ENCODE measurements at places on chromosomes 2 and 18.

DNA sequence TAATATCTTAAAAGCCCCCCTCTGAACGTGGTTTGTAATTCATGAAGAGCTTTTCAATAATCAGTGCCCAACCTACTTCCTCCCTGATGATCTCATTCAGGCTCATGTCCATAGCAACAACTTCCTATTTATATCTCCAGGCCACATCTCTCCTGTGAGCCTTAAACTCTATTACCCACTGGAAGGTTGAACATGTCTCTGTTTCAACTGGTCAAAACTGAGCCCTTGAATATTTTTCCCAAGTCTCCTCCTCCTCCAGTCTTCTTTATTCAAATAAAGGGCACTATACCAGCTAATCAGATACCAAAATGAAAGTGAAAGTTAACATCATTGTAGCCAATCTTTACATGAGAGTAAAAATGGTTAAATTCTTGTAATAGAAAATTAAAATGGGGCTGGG lies 63.7 kb upstream of the ITGA4 start:
- no peak for DNase-seq

DNA sequence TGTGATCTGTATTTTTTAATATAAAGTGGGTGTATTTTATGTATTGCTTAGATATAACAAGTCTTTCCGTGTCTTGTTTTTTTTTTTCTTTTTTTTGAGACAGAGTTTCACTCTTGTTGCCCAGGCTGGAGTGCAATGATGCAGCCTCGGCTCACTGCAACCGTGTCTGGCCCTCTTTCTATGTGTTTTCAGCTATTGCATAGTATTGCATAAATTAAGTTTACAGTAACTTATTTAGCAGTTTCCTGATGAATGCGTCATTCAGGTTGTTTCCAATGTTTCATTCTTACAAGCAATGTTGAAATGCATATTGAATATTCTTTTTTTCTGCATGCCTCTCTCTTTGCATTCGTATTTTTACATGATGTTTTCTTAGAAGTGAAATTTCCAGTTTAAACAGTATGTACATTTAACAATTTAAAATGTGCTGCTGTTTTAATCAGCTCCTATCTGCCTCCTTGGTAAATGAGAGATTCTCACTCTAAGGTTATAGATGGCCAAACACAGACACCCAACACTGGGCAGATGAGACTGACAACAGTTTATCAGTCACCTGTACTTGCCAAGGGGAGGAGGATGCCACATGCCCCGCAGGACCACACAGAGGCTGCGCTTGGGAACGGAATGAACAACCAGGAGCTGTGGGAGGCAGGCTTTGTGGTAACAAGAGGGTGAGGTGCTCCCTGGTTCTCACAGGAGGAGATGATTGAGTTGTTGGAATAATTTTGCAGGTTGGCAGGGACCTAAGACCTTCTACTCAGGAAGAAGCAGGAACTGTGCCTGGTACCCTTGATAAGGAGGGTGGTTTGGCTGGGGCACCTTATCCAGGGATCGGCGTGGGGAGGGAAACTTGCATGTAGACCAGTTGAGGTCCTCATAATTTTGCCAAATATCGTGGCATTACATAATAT lies 7.5 kb downstream of the SLC9A4 start:
- no peak for DNase-seq

GRCh38 chr2:105380432-105381100 lies 18.3 kb downstream of the FHL2 start:
- DNase-seq = no peak

GRCh38 chr18:75482880-75483279 lies 55.4 kb upstream of the SMIM21 start:
- DNase-seq = no peak

DNA sequence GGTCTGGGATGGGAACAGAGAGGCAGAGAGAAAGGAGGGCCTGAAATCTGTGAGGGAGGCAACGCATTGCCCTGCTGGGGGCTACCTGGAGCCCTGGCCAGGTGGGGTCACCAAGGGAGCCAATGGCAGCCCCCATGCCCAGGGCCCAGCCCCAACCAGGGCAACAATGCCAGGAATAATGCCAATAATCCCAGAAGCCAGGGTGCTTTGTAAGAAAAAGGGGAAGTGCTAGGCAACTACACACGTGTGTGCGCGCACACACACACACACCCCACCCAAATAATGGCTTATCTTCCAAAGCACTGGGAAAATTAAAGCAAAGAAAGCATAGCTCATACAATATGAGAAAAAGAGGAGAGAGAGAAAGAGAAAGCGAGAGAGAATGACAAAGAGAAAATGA lies 7.0 kb upstream of the CLEC4F start:
- no peak for DNase-seq

DNA sequence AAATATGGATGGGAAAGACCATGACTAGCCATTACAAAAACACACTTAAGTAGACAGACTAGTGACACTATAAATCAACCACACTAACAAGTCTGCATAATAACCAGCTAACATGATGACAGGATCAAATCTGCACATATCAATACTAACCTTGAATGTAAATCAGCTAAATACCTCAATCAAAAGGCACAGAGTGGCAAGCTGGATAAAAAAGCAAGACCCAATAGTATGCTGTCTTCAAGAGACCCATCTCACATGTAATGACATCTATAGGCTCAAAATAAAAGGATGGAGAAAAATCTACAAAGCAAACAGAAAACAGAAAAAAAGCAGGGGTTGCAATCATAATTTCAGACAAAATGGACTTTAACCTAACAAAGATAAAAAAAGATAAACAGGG lies 16.3 kb downstream of the PFN4 start:
- DNase-seq = no peak

DNA sequence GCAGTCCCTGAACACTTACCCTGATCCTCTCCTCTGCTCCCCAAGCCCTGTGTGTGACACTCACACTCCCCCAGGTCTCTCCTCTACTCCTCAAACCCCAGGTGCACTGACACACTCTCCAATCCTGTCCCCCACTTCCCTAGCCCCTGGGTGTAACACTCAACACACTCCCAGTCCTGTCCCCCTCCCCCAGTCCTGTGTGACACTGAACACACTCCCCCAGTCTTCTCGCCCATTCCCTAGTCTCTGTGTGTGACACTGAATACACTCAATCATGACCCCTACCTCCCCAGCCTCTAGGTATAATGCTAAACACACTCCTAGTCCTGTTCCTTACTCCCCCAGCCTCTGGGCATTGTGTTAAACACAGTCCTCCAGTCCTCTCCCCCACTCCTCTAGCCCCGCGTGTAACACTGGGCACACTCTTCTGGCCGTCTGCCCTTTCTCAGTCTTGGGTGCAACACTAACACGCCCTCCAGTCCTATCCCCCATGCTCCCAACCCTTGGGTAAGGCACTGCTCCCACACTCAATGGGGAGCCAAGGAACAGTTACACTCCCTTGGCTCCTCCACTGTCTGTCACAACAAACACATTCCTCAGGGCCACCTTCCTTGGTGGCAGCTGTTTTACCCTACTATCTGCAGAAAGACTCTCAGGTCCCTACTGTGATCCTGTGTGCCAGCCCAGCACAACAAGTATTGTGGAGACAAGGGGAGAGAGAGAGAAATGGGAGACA lies 82.5 kb upstream of the PKDCC start:
- no peak for DNase-seq

- DNase-seq = no peak
These were observed 268.6 kb upstream of the LRRTM1 start for GRCh38 chr2:80573167-80573566.

GRCh38 chr18:35616664-35617423 lies 35.3 kb downstream of the GALNT1 start:
- DNase-seq = no peak

DNA sequence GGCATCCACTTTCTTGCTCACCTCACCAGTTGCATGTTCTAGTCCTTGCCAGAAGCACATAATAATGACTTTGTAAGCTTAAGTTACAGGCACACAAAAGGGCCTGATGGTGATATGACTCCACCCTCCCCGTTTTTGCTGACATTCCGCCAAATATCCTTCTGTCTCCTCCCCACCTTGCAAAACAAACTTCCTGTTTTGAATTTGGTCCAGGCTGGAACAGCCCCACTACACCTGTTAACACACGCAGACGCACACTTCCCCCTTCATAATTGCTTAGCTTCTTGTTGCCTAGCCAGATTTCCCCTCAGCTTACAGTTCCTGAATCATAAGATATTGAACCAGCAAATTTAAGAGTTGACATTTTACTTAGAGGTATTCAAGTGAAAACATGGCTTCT lies at the start of gene MGAT5:
TSS of gene MGAT5 (plus strand) at position 269 of the 400 bp plus-strand sequence. CDS start 332 bp downstream, outside the sequence.
- DNase-seq = no peak

GRCh38 chr18:12606592-12607315 lies 51.2 kb downstream of the SPIRE1 start:
- DNase-seq = no peak

- DNase-seq = no peak
These were observed 67.5 kb downstream of the TANC1 start for GRCh38 chr2:159035790-159036411.

- DNase-seq = no peak
These were observed 7.0 kb downstream of the BUB1 start for GRCh38 chr2:110670826-110671225.

GRCh38 chr2:33312355-33312754 lies 164.1 kb upstream of the RASGRP3 start:
- no peak for DNase-seq

DNA sequence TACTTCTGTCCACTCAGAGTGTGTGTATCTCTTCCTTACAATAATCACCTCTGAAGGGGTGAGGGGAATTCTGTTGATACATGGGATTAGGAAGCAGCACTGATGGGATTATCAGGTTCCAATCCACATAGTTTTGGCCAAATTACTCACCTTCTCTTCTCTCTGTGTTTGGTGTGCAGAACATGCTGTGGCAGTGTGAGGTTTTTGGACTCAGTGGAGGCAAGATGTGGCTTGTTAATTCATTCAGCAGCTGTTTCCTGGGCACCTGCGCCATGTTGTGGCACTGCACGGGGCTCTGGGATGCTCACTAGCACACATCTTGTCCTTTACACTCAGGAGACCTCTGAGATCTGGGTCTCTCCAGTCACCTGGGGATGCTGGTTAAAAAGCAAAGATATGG lies 350.3 kb upstream of the HS6ST1 start:
- DNase-seq = no peak

DNA sequence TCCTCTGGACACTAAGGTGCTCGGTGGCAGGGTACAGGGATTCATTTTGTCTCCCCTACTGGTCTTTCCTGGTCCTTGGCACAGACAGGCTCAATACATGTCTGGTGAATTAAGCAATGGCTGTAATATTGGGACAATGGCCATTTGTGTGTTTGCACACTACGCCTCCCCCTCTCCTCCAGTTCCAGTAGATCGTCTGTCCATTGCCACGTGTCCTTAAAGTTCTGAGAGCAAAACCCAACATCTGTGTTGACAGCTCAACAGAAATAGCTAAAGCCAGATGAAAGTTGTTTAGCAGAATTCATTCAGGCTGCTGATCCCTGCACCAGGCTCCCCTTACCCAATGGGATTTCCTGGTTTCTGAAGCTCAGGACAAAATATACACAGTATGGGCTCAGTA lies 9.0 kb upstream of the FABP1 start:
- DNase-seq = no peak

GRCh38 chr2:84022810-84023431 lies 436.2 kb downstream of the SUCLG1 start:
- no peak for DNase-seq

DNA sequence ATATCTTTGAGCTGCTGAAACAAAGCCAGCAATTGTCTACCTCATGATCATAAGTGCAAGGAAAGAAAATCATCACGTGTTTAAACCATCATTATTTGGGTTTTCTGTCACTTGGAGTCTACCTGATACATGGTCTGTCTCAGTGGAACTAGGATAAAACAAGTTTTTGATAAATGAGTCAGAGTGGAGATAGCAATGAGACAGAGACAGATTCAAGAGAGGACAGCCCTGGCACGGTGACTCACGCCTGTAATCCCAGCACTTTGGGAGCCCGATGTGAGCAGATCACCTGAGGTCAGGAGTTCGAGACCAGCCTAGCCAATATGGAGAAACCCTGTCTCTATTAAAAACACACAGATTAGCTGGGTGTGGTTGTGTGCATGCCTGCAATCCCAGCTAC lies 93.8 kb downstream of the PMAIP1 start:
- DNase-seq = no peak

GRCh38 chr18:75160364-75160763 lies 48.6 kb downstream of the PTGR3 start:
- no peak for DNase-seq

DNA sequence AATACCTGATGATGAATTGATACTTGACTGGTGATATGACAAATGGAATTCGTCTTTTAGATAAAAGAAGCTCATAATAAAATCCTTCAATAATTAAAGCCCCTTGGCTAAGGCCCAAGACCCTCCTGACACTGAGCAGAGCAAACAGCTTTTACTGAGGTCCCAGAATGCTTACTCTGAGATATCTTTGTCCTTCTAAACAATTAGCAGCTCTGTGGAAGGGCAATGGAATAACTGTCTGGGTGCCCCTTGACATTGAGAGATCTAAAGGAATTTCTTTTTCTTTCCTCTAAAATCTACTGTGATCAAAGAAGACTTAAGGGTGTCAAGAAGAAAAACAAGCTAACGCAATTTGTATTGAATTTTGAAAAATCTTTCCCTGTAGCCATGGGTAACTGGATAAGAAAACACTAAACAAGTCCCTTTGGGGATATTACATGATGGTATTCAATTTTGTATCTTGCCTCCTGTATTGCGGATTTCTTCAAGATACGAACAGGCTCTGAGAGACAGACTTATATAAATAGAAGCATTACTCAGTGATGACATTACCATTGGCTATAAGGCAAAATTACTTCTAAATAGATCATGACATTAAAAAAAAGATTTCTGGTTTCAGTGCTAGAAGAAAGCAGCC lies 128.8 kb downstream of the MREG start:
- DNase-seq = no peak

GRCh38 chr2:54755641-54756326 lies 32.3 kb downstream of the EML6 start:
- no peak for DNase-seq

GRCh38 chr2:85282914-85283313 lies 44.9 kb downstream of the TGOLN2 start:
- no peak for DNase-seq

DNA sequence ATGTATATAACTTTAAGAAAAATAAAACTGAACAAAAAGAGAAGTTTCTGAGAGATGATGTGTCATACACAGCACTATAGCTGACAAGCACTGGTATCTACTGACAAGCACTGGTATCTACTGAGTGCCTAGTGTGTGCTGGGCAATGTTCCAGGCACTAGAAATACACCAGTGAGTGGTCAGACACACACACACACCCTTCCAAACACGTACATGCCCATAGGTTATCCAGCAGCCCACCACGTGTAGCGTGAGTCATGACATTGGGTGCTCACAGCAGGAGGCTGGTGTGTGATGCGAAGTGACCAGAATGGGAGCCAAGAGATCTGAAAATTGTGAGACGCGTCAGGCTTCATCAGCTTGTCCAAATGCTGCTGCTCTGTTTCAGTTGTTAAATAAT lies 12.2 kb upstream of the GNAL start:
- DNase-seq = no peak

- no peak for DNase-seq
These were observed 77.0 kb upstream of the CERS6 start for GRCh38 chr2:168378960-168379669.

GRCh38 chr2:43133708-43134570 lies 92.5 kb downstream of the ZFP36L2 start:
- no peak for DNase-seq
